NB4 (cell line): ENCODE measurements at places on chromosomes 11 and 22.

GRCh38 chr11:8220261-8221045 is 43.2 kb downstream of the LMO1 start:
- DNase-seq: no peak

GRCh38 chr11:128854841-128855240 is 12.3 kb downstream of the KCNJ1 start:
- DNase-seq: no peak

DNA sequence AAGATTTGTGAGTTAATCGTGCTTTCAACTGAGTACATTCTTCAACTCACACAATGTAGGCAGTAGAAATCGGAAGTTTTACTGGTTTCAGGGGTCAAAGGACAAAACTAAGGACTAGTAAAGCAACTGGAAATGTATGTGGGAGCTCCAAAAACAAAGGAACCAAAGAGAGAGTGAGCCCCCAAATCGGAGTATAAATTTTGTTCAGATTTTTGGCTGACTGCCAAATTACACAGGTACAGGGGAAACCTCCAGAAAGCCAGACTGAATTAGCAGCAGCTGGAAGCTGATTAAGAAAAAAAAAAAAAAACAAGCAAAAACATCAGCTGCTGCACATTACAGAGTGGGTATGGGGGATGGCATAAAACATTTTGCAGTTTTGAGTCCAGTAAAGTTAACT is 75.2 kb upstream of the GNAZ start:
- DNase-seq: no peak

- DNase-seq: no peak
Observed at GRCh38 chr11:818396-819128, at the start of gene PNPLA2. PNPLA2 (plus strand) TSS chr11:818914; CDS start chr11:819719, 805 bp downstream.
